ENCODE measurements at places on chromosomes 5 and 9. TPM values are rescaled to one million over a fixed set of nuclear protein-coding genes. Genes with fewer than 3 reads are reported as not detected.

- no peak for DNase-seq
- H3K27ac ChIP-seq, result no peak overlapping the region
- no peaks in the 10 kb centered on the region for H3K27me3 ChIP-seq
- H3K4me1 ChIP-seq, result peaks cover 2% of the 10 kb centered on the region
- no peak overlapping the region for H3K4me3 ChIP-seq
Measured at GRCh38 chr5:150338546-150338945, 19.0 kb upstream of the TCOF1 start.

DNA sequence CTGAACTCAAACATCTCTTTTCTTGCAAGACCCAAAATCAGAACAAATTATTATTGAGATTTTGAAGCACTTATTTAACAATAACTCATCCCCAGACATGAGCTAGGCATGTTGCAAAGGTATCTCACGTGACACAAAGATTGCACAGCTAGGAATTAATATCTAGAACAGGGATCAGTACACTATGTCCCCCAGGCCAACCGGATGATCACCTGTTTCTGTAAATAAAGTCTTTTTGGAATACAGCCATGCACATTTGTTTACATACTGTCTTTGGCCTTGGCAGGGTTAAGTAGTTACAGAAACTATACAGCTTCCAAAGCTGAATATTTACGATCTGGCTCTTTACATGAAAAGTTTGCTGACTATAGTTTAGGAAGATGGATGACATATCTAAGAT is 287.7 kb downstream of the ACTL7B start:
- H3K4me1 ChIP-seq, result no peaks in the 10 kb centered on the region
- H3K27ac ChIP-seq, result no peak overlapping the region
- H3K27me3 ChIP-seq, result no peaks in the 10 kb centered on the region
- no peak overlapping the region for H3K4me3 ChIP-seq
- no peaks in the 10 kb centered on the region for H3K36me3 ChIP-seq
- DNase-seq, result no peak

DNA sequence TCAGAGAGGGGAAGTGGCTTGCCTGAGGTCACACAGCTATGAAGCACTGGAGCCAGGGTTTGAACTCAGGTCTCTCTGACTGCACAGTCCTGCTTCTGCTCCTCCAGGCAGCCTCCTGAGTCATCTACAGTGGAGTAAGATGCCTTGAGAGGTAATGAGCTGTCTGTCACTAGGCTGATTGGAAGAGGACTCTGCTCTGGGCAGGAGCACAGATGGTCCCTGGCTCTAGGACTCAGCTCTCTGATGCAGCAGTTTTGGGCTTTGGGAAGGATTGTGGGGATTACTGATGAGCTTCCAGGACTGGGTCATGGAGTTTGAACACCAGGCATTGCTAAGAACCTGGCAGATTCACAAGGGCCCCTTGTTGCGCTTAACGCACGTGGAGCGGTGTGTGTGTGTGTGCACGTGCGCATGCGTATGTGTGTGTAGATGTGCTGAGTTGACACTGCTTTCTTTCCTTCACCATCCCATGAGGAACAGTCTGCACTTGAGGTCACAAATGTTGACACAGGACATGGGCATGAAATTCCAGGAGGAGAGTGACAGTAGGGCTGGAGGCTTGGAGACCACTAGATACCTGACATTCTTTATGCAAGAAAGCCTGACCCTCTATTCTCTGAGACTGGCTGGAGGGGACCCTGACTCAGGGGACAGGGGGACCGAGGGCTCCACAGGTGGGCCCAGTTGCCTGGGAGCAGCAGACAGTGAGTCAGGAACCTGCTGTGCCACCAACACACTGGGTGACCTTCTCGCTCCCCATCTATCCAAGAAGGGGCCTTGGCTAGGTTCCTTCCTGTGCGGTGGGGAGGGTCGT is 170.5 kb downstream of the RGS3 start:
- no peaks in the 10 kb centered on the region for H3K36me3 ChIP-seq
- peaks cover 7% of the 10 kb centered on the region for H3K27me3 ChIP-seq
- H3K4me3 ChIP-seq, result no peak overlapping the region

DNA sequence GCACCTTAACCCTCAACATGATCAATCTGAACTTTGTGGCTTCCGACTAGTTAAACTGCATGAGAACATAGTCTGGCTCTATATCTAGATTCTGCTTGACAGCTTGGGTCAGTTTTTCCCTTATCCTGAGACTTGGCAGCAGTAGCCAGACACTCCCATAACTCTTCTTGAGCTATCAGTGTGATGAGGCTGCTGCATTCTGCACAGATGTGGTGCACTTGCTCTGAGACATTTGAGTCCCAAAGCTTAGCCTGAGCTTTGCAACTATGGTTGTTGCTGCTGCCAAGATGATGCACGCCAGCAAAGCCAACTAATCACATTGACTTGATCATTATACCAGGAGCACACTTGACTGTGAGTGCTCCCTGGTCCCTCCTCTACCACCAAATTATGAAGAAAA is 36.2 kb downstream of the MOCS2 start:
- peaks cover 14% of the 10 kb centered on the region for H3K4me1 ChIP-seq
- H3K27me3 ChIP-seq, result peaks cover 7% of the 10 kb centered on the region
- H3K4me3 ChIP-seq, result no peak overlapping the region
- no peak for DNase-seq
- H3K27ac ChIP-seq, result no peak overlapping the region

- H3K27ac ChIP-seq, result no peak overlapping the region
- H3K4me1 ChIP-seq, result peaks cover 36% of the 10 kb centered on the region
- no peaks in the 10 kb centered on the region for H3K27me3 ChIP-seq
- no peak overlapping the region for H3K4me3 ChIP-seq
- DNase-seq, result no peak
Measured at GRCh38 chr9:127863191-127863621, 8.7 kb upstream of the ENG start.

DNA sequence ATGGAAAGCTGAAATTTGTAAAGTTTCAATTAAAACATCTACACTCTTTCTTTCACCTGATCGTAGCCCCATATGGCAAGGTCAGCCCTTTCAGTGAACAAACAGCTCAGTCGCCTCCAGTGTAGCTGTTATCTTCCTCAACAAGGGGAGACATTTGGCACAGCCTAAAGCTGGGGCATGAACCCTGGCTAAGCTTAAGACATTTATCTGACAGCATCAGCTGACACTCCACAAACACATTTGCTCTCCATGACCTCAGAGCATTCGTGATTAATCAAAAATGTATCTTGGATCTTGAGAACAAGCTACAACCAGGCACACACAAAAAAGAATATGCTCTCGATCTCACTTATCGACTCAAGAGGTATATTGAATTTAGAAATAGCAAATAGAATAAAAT is 67.3 kb downstream of the POU5F2 start:
- no peak overlapping the region for H3K4me3 ChIP-seq
- no peak overlapping the region for H3K27ac ChIP-seq
- no peaks in the 10 kb centered on the region for H3K4me1 ChIP-seq

DNA sequence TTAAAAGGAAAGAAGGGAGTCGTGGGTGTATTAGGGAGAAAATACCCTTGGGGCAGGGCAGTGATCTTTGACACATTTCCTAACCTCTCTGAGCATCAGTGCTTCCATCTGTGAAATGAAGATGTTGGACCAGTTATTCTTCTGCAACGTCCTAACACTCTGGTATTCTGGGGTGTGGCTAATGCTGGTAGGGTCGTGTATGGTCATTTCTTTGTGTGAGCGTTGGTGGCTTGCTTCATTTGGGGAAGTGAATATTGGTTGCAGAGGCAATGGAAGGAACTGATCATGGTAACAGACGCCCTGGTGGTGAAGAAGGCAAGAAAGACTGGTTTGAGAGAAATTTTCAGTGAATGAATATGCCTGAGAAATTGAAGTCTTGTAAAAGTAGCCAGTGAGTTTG is 67.9 kb upstream of the TTC23L start:
- H3K36me3 ChIP-seq, result peaks cover 6% of the 10 kb centered on the region
- no peaks in the 10 kb centered on the region for H3K4me1 ChIP-seq
- H3K27me3 ChIP-seq, result peaks cover 9% of the 10 kb centered on the region
- H3K27ac ChIP-seq, result no peak overlapping the region
- H3K4me3 ChIP-seq, result no peak overlapping the region
- DNase-seq, result no peak

GRCh38 chr5:159094745-159095144 is 5.0 kb downstream of the EBF1 start:
- DNase-seq, result peak; percentile 55
- H3K36me3 ChIP-seq, result no peaks in the 10 kb centered on the region
- peaks cover 31% of the 10 kb centered on the region for H3K27me3 ChIP-seq
- no peak overlapping the region for H3K27ac ChIP-seq
- no peak overlapping the region for H3K4me3 ChIP-seq

DNA sequence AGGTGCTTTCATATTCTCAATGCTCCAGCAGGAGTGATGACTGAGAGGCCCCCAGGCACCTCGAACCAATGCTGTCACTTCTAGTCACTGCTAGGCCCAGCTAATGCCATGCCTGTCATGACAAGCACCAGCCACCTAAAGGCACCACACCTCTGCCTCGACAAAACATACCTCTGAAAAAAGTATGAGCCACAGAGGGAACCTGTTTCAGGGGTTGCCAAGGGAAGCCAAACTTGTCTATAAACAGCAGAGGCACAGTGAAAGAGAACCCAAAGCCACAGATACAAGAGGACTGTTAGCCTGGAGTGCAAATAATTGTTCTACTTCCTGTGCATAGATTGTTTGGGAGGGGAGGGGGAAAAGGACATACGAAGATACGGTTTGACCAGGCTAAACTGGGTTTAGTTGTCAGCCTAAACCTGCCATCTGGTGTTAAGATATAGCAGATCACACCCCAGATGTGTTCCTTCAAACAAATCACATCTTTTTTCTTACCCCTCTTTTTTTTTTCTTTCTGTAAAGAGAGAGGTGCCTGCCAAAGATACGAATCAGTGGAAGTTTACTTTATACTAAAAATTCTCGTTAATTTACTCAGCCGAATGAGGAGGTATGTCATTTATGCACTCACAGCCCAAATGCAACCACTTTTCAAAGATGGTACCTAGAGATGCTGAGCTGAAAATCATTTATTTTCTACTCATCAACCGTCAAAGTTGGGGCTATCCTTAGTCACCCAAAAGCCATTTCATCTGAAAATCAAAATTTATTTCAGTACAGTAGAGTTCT is 45.7 kb downstream of the BNC2 start:
- no peaks in the 10 kb centered on the region for H3K4me1 ChIP-seq
- peaks cover 5% of the 10 kb centered on the region for H3K27me3 ChIP-seq
- no peaks in the 10 kb centered on the region for H3K36me3 ChIP-seq
- no peak overlapping the region for H3K27ac ChIP-seq
- no peak overlapping the region for H3K4me3 ChIP-seq
- DNase-seq, result no peak

DNA sequence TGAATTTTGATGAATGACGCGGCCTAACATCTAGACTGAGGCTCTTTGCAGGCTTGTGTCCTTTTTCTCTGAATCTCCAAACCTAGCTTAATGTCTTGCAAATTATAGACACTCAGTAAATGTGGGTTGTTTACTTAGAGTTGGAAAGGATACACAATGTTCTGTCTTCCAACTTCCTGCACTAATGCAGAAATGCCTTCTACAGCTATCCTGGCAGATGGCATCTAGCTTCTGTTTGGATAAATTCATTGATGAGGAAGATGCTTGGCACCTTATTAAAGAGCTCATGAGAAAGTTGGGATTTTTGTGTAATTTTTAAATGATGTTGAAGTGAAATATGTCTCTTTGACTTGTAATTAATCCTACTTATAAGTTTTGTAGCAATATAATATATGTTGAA is 1822.2 kb downstream of the MAT2B start:
- no peak for DNase-seq
- no peaks in the 10 kb centered on the region for H3K36me3 ChIP-seq
- no peak overlapping the region for H3K4me3 ChIP-seq
- no peak overlapping the region for H3K27ac ChIP-seq
- H3K27me3 ChIP-seq, result no peaks in the 10 kb centered on the region

DNA sequence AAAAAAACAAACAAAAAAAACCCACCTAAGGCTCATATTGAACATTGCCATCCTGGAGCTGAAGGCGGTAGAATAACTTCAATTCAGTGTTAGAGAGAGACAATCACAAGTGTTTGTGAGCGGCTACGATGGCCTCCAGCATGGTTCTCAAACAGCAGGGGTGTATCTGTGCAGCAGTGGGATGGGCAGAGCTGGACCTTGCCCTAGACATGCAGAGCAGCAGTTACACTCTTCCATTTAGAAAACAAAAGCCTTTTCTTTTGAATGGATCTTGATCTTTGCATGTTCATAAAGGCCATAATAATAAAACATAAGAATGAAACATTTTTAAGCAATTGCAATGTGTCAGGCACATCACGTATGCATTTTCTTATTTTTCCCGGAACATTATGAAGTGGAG is 50.3 kb downstream of the ARHGAP26 start:
- no peak overlapping the region for H3K4me3 ChIP-seq
- no peaks in the 10 kb centered on the region for H3K36me3 ChIP-seq
- H3K27me3 ChIP-seq, result no peaks in the 10 kb centered on the region
- H3K4me1 ChIP-seq, result peaks cover 66% of the 10 kb centered on the region

DNA sequence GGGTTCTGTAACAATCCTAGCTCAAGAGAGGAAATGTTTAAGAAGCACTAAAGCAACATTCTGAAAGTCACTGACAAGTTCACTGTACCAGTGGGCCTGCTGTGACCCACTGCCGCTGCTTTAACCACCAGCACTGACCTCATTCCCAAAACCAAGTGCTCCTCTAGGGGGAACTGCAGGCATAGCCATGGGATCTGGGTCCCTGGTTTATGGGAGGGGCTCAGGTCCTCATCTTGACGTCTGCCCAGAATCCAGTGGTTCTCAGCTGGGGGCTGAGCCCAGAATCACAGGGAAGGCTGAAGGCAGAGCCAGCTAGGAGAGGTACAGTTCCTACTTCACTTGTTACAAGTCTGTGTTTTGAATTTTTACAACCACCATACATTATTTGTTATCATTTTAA is 36.1 kb upstream of the SLC2A8 start:
- peak; percentile 13 for DNase-seq
- no peaks in the 10 kb centered on the region for H3K4me1 ChIP-seq
- no peak overlapping the region for H3K4me3 ChIP-seq
- peaks cover 2% of the 10 kb centered on the region for H3K27me3 ChIP-seq
- H3K27ac ChIP-seq, result no peak overlapping the region
- no peaks in the 10 kb centered on the region for H3K36me3 ChIP-seq

DNA sequence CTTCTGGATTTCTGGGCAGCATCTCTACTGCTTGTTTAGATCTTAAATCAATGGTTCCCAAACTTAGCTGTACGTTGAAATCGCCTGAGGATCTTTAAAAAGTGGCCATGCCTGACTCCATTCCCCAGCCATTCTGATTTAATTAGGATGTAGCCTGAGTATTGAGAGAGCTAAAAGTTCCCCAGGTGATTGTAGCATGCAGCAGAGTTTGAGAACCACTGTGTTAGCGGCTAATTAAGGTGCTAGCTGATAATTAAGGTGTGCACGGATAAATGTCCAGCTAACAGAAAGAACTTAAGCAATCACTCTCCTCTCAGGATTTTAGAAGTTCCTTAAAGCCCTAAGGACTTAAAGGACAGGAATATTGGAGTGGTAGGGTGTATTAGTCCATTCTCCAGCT is 89.1 kb downstream of the NMUR2 start:
- H3K27ac ChIP-seq, result no peak overlapping the region
- no peaks in the 10 kb centered on the region for H3K36me3 ChIP-seq
- H3K27me3 ChIP-seq, result peaks cover 2% of the 10 kb centered on the region
- H3K4me3 ChIP-seq, result no peak overlapping the region

HAND1 gene
- total RNA-seq, result not detected

TAS2R1 gene
- not detected for total RNA-seq

ACOT12 gene
- not detected for total RNA-seq

ITGA2 gene
- 2.3 TPM for total RNA-seq

ECSCR gene
- total RNA-seq, result 3.7 TPM

LAMC3 gene
- total RNA-seq, result 0.12 TPM
